IMR-90 (cell line): ENCODE measurements at places on chromosomes 16 and 17.
A peak's percentile ranks its signal among the peaks of the same experiment; 100 is the strongest.

GRCh38 chr16:9095656-9096397 is 4.4 kb downstream of the HAPSTR1 start:
- no peak for DNase-seq

GRCh38 chr16:52591934-52592592 is 45.1 kb upstream of the TOX3 start:
- no peak for DNase-seq

- DNase-seq: peak; percentile 67
These were observed 15.2 kb upstream of the CA4 start for GRCh38 chr17:60134396-60135150.

GRCh38 chr17:72822358-72823023 is 270.0 kb downstream of the SLC39A11 start:
- DNase-seq: no peak

- peak; percentile 17 for DNase-seq
These were observed 594 bp upstream of the TGFB1I1 start for GRCh38 chr16:31471241-31471874.

GRCh38 chr16:86824751-86825296 is 246.5 kb downstream of the FOXL1 start:
- peak; percentile 12 for DNase-seq

- DNase-seq: no peak
These were observed 89.9 kb upstream of the C16orf82 start for GRCh38 chr16:26976873-26977272.

- no peak for DNase-seq
These were observed 27.9 kb upstream of the ENDOV start for GRCh38 chr17:80387071-80387470.

DNA sequence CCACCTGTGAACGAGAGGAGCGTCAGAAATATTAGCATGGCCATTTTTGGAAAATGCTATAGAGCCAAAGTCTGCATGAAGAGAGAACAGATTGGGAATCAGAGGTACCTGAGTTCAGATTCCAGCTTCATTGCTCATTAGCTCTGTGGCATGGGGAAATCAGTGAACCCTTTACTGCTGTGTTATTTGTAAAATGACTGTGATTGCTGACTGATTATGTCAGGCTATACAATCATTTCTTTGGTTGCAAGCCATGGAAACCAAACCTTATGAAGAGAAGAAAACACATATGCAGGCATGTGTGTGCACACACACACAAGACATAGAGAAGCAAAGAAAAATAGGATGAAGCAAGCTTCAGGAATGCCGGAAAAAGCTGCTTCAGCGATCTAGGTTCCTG is 101.4 kb upstream of the HSBP1 start:
- DNase-seq: no peak

GRCh38 chr17:41779954-41780353 is 6.6 kb downstream of the JUP start:
- DNase-seq: no peak

- DNase-seq: no peak
These were observed 230.1 kb downstream of the CBLN1 start for GRCh38 chr16:49051576-49051975.

- no peak for DNase-seq
These were observed 12.5 kb downstream of the BMERB1 start for GRCh38 chr16:15446901-15447300.

- DNase-seq: no peak
These were observed 15.4 kb downstream of the PIPOX start for GRCh38 chr17:29058391-29058790.

DNA sequence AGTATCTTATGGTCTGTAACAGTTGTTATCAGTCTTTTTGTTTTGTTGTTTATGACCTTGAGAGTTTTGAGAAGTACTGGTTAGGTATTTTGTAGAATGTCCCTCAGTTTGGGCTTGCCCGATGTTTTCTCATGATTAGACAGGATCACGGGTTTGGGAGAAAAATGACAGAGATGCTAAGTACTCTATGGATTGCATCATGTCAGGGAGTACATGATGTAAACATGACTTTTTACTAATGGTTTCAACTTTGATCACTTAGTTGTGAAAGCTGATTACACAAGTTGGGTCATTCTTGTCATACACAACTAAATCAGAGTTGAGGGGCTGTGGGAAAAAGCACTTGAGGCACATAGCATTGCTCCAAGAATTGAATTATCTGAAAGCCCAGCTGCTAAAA is 94.7 kb upstream of the SIAH1 start:
- peak; percentile 55 for DNase-seq

DNA sequence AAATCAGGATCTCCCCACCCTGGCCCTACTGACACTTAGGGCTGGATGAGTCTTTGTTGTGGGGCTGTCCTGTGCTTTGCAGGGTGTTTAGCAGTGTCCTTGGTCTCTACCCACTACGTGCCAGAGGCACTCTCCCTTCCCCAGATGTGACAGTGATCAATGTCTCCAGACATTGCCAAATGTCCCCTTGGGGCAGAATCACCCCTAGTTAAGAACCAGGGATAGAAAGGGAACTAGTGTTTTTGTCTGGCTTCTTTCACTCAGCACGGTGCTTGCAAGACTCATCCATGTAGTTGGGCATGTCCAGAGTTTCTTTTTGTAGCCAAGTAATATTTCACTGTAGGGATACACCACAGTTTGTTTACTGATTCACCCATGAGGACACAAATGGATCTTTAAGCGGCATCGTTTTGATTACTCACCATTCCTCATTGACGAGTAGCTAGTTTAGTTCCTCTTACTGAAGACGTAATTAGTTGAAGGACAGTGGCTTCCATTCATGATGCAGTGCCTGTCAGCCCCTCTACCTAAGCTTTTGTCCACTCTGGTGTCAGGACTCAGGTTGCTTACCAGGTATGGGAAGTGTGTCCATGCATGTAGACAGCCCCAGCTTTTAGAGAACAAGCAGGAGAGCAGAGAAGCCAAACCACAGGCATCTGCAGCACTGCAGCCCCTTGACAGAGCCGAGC is 26.0 kb upstream of the ITGB4 start:
- DNase-seq: peak; percentile 48
